ENCODE measurements at places on chromosomes 7 and 10. TPM values are rescaled to one million over a fixed set of nuclear protein-coding genes. Genes with fewer than 3 reads are reported as not detected.

DNA sequence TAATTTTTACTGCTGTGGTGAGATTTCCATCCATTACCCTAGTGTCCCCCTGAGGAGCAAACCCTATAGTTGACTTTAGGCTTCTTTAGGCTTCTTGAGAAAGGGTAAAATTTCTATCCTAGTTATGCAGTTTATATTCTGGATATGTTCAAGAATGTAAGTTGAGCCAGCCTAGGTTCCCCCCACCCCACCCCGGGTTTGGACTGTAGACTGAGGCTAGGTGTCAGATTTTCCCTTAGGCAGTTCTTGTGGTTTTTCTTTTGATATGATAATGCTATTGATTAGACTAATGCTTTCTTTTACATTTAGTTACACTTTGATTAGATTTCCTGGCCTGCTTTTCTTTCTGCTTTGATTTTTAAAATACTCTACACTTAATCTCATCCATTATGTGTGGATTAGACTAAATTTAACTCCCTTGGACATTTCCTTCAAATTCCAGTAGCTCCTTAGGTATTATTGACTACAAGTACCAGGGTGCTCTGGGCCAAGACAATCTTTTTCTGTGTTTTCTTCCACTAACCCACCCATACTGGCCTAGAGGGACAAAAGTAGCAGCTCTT lies 37.7 kb downstream of the NRF1 start:
- DNase-seq: no peak

- DNase-seq: no peak
These were observed 201.0 kb upstream of the IMMP2L start for GRCh38 chr7:111763221-111763801.

DNA sequence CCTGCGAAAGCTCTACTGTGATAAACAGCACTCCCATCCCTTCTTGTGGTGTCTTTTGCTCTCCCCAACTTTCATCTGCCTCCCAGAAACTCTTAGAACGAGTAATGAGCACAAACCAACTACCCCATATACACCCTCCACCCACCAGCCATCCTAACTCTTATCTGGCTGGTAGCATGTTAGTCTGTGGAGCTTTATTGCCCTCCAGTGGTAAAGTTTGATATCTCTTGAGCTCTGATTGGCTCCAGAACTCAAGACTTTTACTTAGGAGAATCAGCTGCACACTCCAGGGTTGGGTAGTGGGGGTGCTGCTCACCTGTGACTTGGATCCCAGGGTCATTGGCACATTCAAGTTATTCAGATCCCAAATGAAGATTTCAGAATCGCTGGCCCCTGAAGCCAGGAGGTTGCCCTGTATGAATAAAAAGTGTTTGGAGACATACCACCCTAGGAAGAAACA lies 10.9 kb downstream of the SEC31B start:
- peak; percentile 50 for DNase-seq

DNA sequence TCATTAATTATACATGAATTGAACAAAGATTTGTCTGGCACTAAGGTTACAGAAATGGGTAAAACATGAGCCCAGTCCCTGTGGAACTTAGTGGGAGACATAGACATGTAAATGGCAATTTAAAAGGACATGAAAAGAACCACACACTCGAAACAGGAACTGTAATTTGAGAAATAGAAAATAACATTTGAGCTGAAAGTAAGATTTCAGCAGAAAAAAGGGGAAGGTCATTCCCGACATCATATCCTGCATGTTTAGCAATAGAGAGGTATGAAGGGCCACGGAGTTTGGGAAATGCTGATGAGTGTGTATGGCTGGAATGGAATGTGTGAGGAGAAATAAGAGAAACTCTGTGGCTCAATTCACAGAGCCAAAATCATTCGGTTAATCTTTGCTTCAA lies 175.4 kb upstream of the AHR start:
- no peak for DNase-seq

DNA sequence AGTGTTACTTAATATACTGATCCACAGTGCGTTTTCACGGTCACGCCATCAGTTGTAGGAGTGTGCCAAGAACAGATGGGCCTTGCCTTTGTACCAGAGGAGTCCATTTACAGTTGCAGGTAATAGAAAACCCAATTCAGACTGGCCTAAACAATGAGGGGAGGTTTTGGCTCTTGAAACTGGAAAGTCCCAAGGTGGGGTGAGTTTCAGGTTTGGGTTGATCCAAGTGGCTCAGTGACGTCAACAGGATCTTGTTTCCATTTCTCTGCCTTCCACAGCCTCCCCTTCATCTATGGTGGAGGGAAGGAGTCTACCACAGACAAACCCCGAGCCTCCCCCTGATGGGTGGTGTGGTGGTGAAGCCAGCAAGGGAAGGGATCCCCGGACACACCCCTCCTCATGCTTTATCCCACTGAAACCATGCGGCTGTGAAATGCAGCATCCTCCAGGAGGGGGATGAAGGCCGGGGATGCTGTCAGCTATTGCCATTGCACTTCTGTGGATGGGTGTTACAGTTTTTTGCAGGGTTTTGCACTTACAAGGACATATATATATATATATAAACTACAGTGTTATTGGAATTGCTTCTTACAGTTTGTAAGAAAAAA lies 14.8 kb upstream of the SH2D4B start:
- DNase-seq: no peak

GRCh38 chr10:43257347-43258210 lies 9.3 kb downstream of the RASGEF1A start:
- DNase-seq: no peak

DNA sequence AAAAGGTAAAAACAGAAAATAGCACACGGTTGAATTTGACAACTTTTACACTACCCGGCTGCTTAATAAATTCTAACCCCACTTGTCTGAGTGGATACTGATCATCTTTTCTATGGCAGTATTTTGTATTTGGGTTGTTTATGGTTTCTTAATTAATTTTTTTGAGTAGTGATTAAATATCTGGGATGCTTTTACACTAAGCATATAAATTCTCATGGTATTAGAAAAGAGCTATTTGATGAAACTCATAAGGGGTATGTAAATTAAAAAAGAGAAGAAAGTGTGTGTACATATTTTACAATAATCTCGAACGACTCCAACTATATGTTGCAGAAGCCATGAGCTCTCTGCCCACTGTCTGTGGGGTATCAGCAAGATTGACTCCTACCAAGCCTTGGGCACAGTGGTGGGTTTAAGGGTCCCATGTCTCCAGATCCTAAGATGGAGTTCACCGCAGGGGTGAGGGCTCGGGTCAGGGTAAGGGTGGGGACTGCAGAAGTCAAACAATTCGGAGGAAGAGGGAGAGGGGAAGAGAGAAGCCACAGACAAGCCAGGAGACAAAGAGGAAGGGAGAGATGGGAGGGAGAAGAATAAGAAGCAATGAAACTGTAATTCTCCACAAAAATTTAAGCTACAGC lies 7.6 kb upstream of the HOXA13 start:
- DNase-seq: no peak

DNA sequence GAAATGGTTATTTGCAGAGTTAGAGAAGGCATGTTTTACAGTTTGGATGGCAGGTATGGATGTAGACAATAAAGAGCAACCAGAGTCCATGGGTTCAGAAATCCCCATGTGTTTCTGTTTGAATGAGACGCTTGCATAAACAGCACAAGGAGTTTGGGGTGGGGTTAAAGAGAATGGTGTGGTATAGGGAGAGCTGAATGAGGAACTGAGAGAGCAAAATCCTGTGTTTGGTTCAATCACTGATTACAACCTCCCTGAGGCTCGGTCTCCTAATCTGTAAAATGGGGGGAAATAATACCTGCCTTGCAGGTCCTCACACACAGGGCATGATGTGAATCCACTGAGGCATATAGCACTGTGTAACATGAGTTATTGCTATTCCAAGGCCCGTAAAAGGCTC lies 23.7 kb downstream of the CAV1 start:
- DNase-seq: no peak

The UCMA gene
- not detected for total RNA-seq

The TAS2R41 gene
- total RNA-seq: not detected

The DNAH11 gene
- 1.7 TPM for total RNA-seq

The LRRD1 gene
- not detected for total RNA-seq

The YAE1 gene
- total RNA-seq: 12.1 TPM

Data from activated T-helper 1 cell treated with anti-CD3 and anti-CD28 coated beads, Interleukin-12 subunit alpha, Interleukin-12 subunit beta, Interleukin-2, Interleukin-4 antibody, amounts not matched to agents 30 ng/mL and 10 ng/mL and 1 ng/mL, durations not matched to agents 14 hours and 24 hours and 36 hours (primary cell).